ENCODE measurements at places on chromosomes 3 and 15. TPM values are rescaled to one million over a fixed set of nuclear protein-coding genes. Genes with fewer than 3 reads are reported as not detected.

Gene SLC9C1
- total RNA-seq: not detected

Gene PRR20G
- not detected for total RNA-seq

Gene GNB4
- 1.9 TPM for total RNA-seq

Gene PP2D1
- total RNA-seq: not detected

Gene FBXW12
- total RNA-seq: not detected

Gene SEMA6D
- total RNA-seq: not detected

Gene UBA7
- 57.8 TPM for total RNA-seq

Gene GCSAM
- 4.8 TPM for total RNA-seq

Gene EXD1
- total RNA-seq: not detected

Gene CHRFAM7A
- not detected for total RNA-seq

Gene SNX22
- total RNA-seq: 0.61 TPM

Gene ANKRD63
- not detected for total RNA-seq

Gene CAPN3
- 3.3 TPM for total RNA-seq

Gene ROPN1
- total RNA-seq: not detected

Gene CHRNA7
- not detected for total RNA-seq

Gene TMEM87A
- 47.2 TPM for total RNA-seq

Gene TERC
- total RNA-seq: 13.7 TPM

Gene BCHE
- total RNA-seq: not detected

Gene GPR15
- 15.6 TPM for total RNA-seq

Gene ZNF80
- total RNA-seq: 2.3 TPM

Gene DCLK3
- total RNA-seq: not detected

Gene PDCD10
- total RNA-seq: 81.3 TPM

Gene MASP1
- total RNA-seq: not detected

Gene POLR2H
- total RNA-seq: 147 TPM

Gene AQP9
- 0.22 TPM for total RNA-seq

Gene CDCP1
- total RNA-seq: 0.96 TPM

Gene HYAL1
- not detected for total RNA-seq

Gene SSUH2
- total RNA-seq: not detected

Gene PXYLP1
- total RNA-seq: 6.6 TPM

Gene ARRDC4
- total RNA-seq: 0.31 TPM

Gene P2RY12
- total RNA-seq: not detected

Gene SKOR1
- total RNA-seq: 0.16 TPM

Gene MESP1
- total RNA-seq: 5.6 TPM

Gene AP2M1
- total RNA-seq: 270 TPM

Gene EEF1AKMT4
- 13.2 TPM for total RNA-seq

Gene SRGAP3
- total RNA-seq: 0.84 TPM

Gene KIF7
- total RNA-seq: 2.4 TPM

Gene DUOXA1
- total RNA-seq: not detected

Gene LRRC2
- total RNA-seq: 0.04 TPM

Gene CCR4
- 113 TPM for total RNA-seq

Gene CFAP161
- total RNA-seq: not detected

Gene KY
- total RNA-seq: not detected

Gene HRG
- not detected for total RNA-seq

Gene CFAP20DC
- total RNA-seq: 1.8 TPM

Gene RTP2
- total RNA-seq: not detected

Gene UBE3A
- total RNA-seq: 119 TPM

Gene GPR62
- not detected for total RNA-seq

Gene IFT57
- total RNA-seq: 43.0 TPM

Gene FAM3D
- not detected for total RNA-seq

Gene ASB14
- total RNA-seq: not detected
